NCI-H1048 (cell line): ENCODE measurements at places on chromosomes 5 and 9.

DNA sequence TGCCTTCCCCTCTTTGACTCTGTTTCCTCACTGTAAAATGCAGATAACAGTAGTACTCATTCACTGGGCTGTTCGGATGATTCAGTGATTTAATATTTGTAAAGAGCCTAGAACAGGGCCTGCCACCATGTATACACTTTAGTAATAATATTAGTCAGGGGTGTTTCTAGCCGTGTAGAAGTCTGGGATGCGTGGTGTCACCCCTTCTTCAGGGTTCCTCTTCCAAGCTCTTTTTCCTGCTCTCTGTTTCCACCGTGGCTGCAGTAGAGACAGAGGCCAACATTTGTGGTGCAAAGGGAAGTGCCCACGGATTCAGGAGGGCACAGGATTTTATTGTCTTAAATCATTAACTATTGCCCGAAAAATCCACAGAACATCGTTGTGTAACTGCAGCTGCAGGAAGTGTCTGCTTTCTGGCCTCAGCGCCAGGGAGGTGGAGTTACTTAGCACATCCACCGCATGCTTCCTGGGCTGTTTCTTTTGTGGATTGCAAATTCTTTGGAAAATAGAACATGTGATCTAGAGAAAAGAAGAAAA, 61.7 kb downstream of the TRIO start:
- no peak for DNase-seq

DNA sequence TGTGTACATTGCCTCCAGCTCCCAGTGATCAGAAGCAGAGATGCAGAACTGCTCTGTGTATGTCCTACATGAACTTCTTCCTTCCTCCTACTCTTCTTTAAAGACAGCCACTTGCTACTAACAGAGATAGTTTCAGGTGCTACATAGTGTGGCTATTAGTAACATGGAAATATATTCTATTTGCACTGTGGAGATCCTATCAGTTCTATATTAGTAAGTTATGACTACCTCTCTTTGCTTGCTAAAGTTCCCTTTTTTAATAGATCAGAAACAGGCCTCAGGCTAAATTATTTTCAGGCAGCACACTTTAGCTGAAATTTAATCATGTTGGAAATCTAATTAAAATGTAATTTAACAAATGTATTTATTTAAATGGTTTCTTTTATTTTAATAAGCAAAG, 64.4 kb upstream of the TNFSF8 start:
- no peak for DNase-seq

DNA sequence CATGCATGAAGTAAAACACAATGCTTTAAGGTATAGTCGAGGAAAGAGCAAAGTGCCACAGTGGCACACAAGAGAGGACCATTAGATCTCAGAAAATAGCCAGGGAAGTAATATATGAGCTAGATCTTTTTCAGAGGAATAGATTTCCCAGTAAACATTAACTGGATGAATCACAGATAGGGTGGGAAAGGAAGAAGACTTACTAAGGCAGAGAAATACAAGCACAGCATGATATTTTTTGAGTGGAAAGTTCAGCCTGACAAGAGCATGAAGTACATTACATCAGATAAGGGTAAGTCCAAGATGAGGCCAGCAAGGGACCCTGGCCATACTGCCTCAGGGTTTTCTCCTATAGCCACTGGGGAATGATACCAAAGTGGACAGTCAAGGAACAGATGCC, 804.6 kb upstream of the DMAC1 start:
- no peak for DNase-seq

- no peak for DNase-seq
Observed at GRCh38 chr9:37410969-37411785, 11.3 kb upstream of the GRHPR start.

DNA sequence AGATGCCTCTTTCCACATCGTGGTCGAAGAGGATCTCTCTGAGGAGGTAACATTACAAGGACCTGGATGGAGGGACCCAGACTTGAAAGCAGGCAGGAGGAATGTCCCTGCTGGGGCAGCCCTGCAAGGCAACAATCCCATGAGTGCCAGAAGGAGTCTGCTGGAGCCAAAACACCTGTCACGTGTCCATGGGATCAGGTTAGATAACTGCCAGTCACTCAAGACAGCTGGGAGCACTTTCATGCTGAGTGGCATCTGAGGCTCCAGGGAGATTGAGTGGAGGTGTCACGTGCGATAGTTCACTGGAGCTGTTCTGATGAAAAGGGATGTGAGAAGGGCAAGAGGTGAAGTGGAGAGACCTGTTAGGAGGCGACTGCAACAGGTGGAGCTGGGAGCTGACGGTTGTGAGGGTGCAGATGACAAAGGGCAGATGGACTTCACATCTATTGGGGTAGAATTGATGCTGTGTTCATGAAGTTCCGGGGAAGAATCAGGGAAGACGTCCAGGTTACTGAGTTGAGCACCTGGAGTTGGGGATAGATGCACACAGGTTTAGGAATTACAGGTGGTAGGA, 68.4 kb downstream of the ICE1 start:
- DNase-seq: no peak

DNA sequence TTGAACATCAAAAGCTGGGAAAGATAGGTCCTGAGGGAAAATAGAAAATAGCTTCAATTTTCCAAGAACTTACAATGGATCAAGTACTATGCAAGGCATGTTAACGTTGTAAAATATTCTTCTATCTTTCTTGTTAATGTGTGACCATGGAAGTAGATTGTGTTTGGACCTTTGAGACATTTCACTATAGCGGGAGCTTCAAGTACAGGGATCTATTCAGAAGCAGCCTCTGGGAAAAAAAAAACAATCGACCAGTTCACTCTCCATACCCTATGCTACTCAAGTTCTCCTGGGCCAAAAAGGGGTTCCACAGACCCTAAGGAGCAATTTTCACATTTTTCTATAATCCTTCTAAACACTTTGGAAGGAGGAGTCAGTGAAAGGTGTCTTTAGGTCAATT, 54.1 kb upstream of the ATP10B start:
- no peak for DNase-seq

DNA sequence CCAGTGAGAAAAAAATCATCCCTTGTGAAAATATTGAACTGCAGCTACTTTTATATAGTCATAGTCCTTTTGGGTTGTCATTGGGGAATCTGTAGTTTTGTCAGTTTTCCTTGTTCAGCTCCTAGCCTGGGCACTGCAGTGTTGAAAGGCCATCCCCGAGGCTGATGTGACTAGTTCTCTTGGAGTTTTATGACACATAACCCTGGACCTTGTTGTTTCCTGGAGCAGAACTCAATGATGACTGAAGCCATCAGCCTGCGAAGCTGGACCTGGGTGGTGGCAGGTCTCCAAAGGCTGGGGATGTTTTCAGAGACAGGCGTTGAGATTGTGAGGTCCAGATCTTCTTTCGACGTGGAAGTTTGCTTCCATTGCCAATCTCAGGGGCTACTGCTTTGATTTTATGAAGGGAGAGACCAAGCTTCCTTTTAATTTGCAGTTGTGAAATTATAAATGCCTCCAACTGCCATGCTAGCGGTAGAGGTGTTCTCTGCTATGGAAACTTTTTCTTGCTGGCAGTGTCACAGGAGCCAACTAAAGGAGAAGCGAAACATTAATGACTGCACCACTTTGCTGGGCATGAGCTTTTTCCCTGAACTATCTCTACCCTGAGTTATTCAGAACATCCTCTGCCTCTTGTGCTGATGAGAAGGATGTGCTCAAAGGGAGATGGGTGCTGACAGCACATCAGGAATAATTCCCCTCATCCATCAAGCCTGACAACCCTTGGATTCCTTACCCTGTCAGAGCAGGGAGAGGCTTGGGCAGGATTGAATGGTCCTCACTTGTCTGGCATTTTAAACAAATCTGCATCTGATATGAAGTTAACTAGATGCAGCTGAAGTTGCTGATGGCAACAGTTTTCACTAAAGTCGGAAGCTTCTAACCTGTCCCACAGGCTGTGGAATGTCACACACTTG, 209.6 kb downstream of the MAST4 start:
- DNase-seq: no peak

GRCh38 chr5:174793684-174794328, 69.4 kb downstream of the MSX2 start:
- DNase-seq: peak; percentile 11

DNA sequence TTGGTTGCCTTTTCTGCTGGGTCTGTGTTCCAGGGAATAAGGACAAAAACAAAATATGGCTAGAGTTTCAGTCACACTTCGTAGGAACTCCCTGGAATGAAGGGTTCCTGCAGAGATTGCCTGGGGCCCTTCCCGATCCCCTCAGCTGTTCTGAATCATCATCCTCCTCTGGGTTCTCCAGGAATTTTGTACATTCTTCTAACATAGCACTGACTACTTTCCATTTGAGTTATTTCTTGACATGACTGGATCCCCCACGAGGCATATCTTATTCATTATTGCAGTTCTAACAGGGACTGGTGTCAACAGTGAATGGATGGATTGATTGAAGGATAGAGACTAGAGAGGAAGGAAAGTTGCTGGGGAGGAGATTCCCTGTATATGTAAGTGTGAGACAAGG, 49.2 kb upstream of the TNC start:
- DNase-seq: no peak

- no peak for DNase-seq
Observed at GRCh38 chr5:32521481-32521880, 63.9 kb upstream of the SUB1 start.

DNA sequence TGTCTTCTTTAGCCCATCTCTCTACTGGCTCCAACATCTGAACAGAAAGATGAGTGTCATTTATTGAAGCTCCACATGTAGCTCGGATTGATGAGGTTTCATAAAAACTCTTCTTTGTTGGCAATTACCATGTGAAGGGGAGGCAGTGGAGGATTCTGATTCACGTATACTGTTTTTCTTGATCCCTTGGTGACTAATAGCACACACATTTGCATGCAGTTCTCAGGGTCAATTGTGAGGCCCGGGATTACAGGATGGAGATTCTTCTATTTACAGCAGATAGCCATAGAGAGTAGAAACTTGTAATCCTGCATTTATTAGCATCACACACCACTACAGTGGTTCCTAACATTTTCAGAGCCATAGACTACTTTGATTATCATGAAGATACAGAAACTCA, 133.2 kb upstream of the MARCHF11 start:
- DNase-seq: no peak

- DNase-seq: no peak
Observed at GRCh38 chr9:113152699-113153098, 1.9 kb downstream of the SLC31A2 start.

- DNase-seq: no peak
Observed at GRCh38 chr9:130138791-130139190, 33.4 kb upstream of the NCS1 start.

DNA sequence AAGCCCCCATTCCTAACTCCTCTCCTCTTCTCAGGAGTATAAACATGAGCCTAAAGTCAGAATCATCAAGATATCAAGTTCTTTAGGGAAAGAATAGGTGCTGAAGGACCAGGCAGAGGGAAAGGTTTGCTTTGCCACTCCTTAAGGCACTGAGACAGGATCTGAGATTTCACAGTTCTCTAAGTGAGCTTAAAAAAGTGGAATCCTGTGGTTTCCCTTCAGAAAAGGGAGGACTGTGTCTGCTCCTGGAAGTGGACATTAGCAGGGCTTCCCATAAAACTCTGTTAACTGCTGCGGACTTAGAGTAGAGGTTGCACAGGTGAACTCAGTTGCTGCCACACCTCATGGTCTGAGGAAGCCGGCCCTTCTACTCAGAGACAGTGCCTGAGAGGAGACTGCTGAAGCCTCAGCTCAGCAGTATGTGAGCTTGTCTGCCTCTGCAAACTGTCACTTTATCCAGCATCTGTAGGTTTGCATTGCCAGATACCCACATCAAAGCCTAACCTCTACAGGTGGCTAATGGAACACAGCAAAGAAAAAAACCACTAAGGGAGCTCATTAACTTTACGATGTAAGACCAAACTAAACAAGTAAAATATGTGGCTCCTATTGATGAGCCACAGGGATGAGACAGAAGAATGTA, 42.9 kb downstream of the RIC1 start:
- DNase-seq: no peak

- no peak for DNase-seq
Observed at GRCh38 chr5:53601570-53601969, 41.1 kb downstream of the NDUFS4 start.

DNA sequence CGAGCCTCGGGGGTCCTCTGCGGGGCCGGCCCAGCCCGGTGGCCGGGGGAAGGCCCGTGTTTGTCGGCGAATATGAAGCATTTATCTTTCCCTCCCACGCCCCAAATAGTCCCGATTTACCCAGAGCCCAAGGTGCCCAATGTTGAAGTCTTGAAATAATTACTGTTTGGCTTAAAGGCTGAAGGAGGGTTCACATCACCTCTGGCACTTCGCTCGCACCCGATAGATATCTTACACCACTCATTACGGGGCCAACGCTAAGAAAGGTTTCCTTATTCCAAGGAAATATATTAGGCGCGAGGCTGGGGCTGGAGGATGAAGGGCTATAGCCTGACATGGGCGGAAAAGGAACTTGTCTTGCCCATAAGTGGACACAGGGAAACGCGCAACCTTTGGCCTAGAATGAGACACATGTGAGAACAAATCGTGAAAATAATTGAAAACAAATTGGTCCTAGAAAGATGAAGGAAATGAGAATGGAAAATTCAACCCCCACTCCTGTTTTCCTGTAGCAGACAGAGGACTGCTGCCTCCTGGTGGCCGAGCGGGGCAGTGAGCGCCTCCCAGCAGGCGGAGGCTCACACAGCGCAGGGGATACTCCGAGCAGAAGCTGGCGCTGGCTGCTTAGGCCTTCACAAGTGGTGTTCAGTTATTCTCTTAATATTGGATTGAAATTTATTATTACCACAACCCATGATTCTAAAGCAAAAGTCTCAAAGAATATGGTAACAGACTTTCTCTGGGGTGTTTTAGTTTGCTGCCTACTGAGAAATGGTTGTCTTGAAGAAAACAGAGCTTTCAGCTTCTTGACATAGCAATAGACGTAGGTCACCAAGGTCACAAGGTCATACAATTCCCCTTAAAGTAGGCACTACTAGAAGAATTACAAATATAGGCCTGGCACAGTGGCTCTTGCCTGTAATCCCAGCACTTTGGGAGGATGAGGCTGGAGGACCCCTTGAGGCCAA, 7.9 kb downstream of the CCL21 start:
- peak; percentile 11 for DNase-seq

GRCh38 chr5:95718203-95718602, 12.9 kb upstream of the RHOBTB3 start:
- no peak for DNase-seq

DNA sequence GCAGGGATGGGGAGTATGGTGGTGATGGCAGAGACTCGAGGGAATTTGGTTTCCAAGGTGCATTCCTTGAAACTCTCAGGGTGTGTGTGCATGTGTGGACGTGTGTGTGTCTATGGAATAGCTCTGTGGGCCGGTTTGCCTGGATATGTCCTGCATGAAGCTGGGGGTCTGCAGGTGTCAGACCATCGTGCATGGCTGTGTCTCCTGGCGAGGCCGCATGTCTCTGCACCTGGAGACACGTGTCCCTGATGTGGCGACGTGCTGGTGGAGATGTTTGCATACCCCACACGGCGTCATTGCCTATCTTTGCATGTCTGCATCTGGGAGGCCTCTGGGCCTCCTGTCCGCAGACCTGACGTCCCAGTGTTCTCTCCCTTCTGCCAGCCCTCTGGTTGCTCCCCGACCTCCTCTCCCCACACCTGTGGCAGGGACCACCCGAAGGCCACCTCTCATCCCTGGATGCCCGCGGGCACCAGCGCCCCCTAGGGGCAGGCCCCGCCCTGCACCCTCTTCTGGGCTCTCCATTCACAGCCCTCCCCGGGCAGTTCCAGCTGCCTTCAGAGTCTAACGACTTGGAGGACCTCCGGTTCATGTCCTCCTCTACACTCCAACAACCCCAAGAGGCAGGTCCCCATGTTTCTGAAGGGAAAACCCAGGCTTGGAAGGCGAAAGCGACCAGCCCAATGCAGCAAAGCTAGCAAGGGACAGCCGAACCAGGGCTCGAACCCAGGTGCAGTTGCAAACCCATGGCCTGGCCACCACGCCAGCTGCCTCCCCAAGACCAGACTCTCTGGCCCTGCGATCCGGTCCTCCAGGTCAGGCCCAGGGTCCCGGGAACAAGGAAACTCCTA, 88.6 kb downstream of the LMX1B start:
- DNase-seq: no peak
